ENCODE measurements at places on chromosomes 1 and 21.

GRCh38 chr1:56310945-56311344 lies 268.4 kb downstream of the PLPP3 start:
- DNase-seq: no peak

DNA sequence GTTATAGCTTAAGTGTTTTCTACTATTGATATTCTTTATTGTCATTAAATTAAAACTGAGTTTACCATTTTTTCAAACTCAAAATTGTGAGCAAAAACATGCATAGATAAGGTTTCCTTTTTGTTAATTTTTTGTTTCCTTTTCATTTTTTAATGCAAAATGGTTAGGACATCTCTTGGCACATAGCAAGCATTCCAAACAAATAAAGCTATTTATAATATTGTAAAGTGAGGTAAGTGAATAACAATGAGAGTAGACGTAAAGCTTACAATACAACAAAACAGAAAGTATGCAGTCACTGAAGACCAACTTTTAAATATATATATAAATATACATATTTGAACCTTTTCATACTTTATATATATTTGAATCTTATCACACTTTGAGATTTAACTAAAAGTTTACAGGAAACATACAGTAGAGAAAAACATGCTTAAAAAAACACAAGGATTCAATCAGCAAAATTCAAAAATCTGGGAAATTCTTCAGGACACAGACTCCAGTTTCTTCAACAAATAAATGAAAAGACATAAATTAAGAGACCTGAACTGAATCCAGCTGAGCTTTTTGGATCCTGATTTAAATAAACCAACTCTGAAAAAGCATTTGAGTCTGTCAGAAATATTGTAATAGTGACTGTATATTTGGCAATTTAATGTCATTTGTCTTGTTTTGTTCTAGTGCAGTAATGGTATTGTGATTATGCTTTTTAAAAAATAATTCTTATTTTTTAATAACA lies 67.5 kb upstream of the SAMSN1 start:
- DNase-seq: no peak

- DNase-seq: no peak
These were observed 44.0 kb downstream of the MAGI3 start for GRCh38 chr1:113434081-113434873.

GRCh38 chr1:212595787-212596714 lies 12.5 kb upstream of the ATF3 start:
- no peak for DNase-seq

DNA sequence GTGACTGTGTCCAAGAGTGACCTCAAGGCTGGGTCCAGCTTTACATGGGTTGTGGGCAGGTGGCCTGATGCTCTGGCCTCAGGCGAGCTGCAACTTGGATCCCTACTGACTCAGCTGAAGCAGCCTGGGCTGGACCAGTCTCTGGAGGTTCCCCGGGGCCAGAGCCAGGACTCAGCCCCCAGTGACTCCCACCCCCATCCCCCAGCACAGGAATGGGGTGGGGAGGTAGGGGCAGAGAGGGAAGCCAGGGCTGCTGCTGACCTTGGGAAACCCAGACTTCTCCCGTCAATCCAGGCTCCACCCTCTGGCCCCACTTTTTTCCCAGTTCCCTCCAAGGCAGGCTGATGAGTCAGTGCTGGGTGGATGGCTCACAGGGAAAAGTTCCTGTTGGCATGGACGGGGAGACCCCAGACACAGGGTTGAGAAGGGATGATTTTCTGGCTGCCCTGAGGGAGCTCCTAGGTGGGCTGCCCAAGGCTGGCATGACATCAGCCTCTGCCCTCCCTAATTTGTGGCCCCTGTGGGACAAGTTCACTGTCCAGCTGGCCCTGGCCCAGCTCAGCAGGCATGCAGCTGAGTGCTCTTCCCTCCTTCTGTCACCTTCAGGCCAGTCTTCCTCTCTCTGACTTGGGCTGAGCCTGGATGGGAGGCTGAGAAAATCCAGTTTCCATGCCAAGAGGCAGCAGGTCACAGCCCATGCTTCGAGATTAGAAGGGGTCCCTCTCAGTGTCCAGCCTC lies 2.2 kb downstream of the ZC3H12A start:
- DNase-seq: no peak

DNA sequence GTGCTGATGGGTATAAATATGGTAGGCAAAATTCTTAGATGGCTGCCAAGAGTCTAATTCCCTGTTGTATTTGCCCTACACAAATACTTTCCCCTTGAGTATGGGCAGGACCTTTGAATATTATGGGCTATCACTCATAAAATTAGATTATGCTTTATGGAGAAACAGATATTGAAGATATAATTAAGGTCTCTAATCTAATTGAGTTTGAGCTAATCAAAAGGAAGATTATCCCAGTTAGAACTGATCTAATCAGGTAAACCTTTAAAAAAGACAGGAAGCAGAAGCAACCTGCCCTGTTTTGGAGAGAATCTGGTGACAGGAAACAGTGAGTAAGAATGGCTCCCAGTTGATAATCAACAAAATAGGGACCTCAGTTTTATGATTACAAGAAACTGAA lies 609.0 kb upstream of the PRMT6 start:
- DNase-seq: no peak

GRCh38 chr1:70675737-70676156 lies 264.7 kb downstream of the CTH start:
- DNase-seq: no peak

GRCh38 chr1:48043622-48044021 lies 46.4 kb upstream of the TRABD2B start:
- no peak for DNase-seq

Measured in NCI-H1092 (cell line).